ENCODE measurements at places on chromosomes 1 and 21. TPM values are rescaled to one million over a fixed set of nuclear protein-coding genes. Genes with fewer than 3 reads are reported as not detected.

PIGR gene
- total RNA-seq: 813 TPM

DNA sequence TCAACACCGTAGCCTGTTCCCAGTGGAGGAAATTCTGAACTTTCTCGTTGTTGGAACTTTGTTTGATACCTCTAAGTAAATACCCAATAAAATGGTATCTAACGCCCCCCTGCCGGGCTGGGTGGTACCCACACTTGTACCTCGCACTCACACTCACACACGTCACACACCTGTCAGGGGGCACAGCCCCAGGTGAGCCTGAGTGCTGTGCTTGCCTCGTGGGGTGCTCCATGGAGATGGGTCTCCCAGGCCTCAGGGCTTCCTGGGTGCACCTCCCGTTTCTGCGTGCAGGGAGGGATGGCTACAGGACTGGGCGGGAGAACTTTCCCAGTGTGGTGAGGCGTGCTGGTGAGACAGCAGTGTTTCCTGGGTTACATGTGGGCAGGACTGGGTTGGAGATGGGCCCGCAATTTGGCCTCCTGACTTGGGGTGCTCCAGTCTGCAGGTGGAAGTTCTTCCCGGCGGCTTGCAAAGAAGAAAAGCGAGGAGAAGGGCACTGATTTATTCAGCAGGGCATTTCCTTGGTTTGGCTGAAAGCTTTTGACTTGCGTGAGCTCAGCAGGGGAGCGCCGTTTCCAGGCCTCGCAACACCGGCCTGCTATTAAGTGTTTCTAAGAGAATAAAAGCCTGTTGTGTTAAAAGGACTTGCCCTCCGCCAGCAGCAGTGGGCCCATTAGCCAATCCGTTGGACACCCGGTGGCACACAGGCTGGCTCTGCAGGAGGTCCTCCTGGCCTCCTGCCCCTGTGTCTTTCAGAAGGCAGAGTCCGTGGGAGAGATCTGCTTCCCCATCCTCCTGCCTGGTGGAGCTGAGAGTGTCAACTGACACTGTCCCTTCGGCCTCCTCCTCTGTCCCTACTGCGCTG lies 79.7 kb downstream of the KIF26B start:
- DNase-seq: no peak

- no peak for DNase-seq
Observed at GRCh38 chr1:90839323-90839722, 122.2 kb upstream of the BARHL2 start.

GRCh38 chr1:97046765-97047420 lies 325.3 kb downstream of the PTBP2 start:
- no peak for DNase-seq

GRCh38 chr1:978069-978834 lies 3.6 kb downstream of the PERM1 start:
- no peak for DNase-seq

DNA sequence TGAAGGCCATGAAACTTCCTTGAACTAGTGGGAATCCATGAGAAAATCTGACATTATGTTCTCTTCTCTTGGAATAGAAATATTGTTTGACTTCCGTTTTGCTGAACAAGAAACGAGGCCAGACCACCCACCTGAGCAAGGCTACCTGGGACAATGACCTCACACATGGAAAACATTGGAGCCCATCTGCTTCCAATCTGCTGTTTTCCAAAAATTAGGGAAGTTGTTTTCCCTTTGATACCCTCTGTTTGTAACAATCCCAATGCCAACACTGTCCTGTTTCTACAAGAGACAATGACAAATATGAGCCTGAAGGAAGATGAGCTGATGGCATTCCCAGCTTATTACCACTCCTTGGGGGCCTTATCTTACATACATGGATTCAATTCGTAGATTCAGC lies 29.4 kb downstream of the OR2C3 start:
- no peak for DNase-seq

DNA sequence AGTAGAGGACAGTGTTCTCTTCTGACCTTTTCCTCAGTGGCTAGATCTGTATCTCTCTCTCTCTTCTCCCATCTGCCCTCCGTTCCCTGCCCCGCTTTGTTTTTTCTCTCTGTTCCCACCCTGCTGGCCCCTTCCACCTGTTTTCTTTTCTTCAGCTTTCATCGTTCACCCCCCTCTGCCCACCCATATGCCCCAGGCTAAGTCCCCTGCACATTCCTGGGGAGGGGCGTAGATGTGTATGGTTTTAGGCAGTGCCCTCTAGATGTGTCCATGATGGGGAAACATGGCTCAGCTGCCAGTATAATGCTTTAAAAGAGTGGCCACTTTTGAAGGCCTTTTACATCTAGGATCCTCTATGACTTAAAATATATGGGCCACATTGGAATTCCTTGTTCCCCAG lies 13.6 kb downstream of the S100A11 start:
- DNase-seq: no peak

- no peak for DNase-seq
Observed at GRCh38 chr21:44582055-44582454, 1.7 kb upstream of the KRTAP10-5 start.

DNA sequence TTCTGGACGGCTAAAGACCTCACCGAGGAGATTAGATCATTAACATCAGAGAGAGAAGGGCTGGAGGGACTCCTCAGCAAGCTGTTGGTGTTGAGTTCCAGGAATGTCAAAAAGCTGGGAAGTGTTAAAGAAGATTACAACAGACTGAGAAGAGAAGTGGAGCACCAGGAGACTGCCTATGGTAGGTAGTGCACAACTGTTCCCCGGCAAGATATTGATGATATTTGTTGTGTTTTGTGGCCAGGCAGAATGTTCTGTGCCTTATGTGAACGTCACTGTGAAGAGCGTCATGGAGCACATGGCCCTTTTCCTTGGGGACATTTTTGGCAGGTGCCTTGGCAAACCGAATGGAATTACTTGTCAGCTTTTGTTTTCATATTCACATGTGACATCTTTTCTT lies 191.7 kb downstream of the DISC1 start:
- no peak for DNase-seq

DNA sequence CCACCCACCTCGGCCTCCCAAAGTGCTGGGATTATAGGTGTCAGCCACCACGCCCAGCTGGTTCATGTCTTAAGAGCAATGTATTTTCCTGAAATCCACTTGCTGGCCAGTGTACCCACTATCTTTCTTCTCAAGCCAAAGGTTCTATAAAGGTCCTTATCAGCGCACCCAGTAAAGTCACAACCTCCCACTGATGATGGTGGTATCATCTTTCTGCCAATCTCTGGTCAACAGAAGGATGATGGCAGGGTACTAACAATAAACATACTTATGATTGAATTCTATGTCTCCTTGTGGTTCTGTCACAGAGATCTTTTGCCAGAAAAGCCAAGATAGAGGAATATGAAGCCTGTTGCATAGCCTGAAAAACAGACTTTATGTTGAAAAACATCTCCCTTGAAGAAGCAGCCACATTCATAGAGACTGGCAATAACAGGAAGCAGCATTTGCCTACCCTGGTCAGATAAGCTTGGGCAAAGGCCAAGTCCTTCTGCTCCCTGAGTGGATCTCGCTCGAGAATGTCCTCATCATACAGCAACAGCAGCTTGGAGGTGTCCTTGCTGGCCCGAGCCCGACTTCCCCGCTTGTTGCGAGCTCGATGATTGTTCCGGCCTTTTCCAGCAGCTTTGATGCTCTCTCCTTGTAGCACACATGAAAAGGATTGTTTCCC lies 73.0 kb downstream of the DAP3 start:
- DNase-seq: no peak
